Body of pancreas (tissue), 4 donors: ENCODE measurements at places on chromosomes 5 and 9.

GRCh38 chr5:61397937-61398336 lies 65.9 kb downstream of the ZSWIM6 start:
- DNase-seq: no peak

DNA sequence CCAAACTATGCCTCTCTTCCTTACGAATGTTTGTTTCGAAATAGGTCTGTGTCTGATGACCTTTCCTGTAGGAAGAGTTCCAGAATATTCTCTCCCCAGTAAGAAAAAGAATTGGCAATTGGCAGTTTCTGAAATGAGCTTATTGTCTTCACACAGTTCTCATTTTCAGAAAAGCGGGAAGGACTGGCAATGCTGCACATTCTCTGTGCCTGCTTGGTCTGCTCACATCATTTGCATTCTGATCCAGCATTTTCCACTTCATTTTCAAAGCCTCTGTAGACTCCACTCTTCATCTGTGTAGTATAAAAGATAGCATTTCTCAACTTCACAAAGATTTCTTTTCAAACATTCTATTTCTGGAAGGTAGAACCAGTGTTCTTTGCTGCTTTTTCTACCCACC lies 120.6 kb upstream of the CCDC112 start:
- DNase-seq: no peak

DNA sequence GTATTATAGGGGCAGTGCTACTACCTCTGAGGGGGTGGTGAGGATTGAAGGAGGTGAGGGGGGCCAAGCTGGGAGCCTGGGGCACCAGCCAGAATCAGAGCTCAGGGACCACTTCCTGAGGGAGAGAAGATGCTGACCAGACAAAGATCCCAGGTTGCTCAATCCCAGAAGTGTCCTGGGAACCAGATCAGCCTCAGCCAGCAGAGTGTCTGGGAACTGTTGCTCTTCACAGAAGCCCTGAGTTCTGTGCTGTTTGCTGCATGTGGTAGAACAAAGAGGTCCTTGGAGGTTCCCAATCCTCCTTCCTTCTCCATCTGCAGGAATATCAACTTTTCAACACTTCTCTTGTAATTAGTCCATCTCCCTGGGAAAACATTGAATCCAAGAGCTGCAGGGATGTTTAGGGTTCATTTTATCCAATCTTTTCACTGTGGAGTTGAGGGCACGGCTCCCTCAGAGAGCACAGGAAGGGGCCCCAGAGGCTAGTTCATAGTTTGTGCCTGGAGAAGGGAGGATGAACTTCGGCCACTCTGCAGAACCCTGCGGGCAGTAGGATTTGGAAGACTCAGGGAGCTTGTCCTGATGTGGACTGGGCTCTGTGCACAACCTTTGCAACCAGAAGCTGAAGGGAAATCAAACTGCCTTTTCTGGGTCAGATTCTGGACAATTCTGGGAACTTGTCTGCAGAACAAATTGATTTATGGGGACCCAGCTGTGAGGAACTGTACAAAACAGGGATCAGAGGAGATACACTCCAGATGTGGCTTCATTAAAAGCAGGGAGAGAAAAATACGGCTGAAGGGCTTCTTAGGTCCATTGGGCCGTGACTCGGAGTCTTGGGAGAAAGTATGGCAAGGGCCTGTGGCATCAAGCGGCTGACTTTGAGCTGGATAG lies 57.1 kb downstream of the GALNT12 start:
- no peak for DNase-seq

DNA sequence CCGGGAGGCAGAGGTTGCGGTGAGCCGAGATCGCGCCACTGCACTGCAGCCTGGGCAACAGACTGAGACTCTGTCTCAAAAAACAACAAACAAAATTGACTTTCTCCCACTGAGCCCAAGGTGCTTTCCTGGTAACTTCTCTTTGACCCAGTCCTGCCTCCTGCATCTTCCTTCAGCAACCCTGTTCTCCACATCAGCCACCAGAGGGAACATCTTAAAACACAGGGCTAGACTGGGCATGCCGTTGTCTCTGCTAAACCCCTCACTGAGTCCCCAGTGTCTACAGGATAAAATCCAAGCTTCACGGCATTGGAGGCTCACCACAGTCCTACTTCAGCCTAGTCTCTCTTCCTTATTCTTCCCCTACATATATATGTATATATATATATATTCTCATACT lies 39.8 kb upstream of the KCNMB1 start:
- no peak for DNase-seq

- DNase-seq: no peak
Measured at GRCh38 chr5:17223367-17224185, 6.1 kb downstream of the BASP1 start.

DNA sequence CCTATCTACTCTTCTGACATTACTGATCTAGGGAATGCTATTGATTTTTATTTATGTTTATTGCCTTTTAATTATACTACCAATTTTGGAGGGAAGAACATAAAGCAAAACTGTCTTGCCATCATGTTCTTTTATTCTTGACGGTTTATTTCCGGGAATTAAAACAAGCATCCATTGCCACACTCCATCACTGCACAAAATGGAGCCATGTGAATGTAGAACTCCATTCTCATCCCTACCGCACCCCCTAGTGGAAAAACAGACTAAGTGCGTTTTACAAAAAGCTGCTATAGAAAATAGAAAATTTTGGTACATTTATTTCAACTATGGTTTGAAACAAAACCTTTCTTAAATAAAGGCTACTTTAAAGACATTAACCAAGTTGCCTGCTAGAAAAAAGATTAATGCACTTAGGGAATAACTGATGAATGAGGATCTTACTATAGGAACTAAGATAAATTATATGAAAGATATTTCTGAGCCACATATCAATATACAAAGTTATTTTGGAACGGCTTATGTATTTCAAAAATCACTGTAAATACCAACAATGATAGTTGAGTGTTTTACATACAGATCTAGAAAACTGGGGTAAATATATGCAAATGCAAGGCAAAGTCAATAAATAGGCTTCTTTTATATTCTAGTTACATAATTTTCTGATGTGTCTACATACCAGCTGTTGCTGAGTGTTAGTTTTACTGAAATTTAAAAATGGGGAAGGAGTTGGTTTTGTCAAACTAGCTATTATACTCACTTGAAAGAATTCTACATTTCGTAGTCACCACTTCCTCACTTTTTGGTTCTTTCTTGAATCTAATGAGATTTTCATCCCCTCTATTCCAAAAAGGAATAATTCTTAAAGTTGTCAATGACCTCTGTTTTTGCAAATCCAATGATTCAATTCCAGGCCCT lies 26.5 kb downstream of the OXCT1 start:
- peak; percentile 36 for DNase-seq

GRCh38 chr9:5566054-5566618 lies 55.8 kb downstream of the PDCD1LG2 start:
- DNase-seq: no peak

DNA sequence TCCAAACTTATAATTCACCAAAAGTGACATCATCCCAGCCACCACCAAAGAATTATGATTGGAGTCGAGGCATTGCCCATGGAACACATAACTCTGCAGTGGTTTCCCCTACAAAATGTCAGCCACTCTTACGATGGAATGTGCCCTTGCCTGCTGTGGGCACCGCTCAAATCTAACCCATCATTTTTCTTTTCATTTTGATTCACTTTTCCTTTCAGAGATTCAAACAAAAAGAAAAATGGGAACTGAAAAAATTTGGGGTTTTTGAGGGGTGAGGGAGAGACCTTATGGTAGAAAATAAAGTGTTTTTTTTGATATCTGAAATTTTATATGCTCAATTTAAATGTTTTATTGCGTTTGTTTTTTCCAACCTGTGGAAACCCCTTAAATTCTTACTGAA lies 28.1 kb downstream of the SMARCA2 start:
- no peak for DNase-seq

GRCh38 chr9:136787690-136788400 lies 3.3 kb upstream of the TMEM141 start:
- DNase-seq: peak; percentile 68

DNA sequence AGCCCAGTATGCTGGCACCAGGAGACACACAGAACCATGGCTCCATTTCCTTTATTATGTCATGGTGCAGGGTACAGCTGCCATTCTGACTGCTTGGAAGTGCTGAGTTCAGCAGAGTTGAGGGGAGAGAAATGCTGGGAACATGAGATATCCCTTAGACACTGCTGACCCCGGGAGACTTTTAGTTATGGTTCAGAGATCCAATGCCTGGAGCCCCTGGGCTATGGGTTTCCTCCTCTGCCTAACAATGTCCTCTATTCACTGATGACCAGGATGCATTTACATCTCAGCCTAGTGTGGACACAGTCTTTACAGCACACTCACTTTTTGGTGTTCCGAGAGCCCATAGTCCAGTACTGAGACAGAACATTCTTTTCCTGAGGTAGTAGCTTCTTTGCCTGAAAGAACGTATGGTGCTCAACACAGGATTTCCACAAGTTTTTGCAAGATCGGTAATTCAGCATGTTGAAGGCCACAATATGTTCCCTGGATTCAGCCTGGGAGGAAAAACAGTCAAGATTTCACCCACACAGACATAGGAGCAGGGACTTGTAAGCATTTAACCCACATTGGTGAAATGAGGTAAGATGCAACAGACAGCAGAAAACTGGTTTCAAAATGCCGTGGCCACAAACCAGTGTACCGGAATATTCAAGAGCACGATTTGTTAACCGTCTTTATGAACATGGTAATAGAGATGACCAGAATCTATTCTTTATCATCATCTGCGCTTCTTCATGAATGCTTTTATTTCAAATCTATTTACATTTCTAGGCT lies 71.3 kb downstream of the PTPN3 start:
- DNase-seq: no peak

DNA sequence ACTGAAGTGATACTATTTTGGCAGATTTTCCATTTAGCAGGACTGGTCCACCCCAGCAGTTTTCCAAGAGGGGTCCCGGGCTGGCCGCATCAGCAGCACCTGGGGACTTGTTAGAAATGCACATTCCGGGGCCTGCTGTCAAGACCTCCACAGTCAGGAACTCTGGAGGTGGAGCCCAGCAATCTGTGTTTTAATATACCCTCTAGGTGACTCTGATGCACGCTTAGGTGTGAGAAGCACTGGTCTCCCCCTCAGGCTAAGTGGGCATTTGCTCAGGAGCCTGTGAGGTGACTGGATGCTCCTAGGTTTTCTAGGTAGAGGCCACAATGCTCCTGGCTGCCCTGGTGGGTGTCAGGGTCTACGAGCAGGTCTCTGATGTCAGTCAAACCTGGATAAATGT lies 81.7 kb downstream of the DCP2 start:
- DNase-seq: no peak

GRCh38 chr5:57736716-57737115 lies 254.1 kb upstream of the ACTBL2 start:
- DNase-seq: no peak

DNA sequence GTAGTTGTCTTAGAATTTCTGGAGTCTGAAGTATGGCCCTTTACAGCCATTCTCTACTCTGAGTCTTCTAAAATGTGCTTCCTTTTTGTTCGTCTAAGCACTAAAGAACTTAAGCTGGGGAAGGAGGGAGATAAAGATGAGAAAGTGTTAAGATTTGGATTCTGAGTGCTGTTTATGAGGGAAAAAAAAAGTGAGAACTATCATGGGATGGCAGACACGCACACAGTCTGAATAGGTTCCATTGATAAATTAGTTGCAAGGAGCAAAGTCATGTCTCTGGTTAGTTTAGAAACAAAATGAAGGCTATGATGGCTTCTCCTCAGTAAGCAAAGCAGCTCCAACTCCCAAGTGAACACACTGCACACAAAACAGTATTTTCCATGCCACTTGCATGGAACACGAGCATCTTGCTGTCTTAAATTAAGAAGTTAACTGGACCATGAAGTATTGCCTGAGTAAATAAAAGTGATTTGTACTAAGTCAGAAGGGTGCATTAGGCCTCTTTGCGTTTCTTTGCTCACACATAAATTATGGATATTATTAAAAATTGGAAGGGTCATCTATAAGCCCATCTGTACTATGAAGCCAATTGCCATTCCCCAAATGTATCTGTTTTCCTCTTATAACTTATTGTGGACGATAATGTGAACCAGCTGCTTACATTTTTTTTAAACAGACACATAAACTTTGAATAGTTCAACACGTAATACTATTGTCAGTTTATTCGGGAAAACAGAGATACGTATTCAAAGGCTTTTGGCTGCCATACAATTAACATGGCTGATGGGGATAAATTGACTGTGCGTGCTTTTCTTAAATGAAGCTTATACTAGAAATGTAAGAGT lies 199.3 kb downstream of the SGCD start:
- no peak for DNase-seq

GRCh38 chr5:112467485-112467884 lies 48.4 kb upstream of the EPB41L4A start:
- no peak for DNase-seq

- no peak for DNase-seq
Measured at GRCh38 chr9:326667-327066, 112.0 kb downstream of the DOCK8 start.

DNA sequence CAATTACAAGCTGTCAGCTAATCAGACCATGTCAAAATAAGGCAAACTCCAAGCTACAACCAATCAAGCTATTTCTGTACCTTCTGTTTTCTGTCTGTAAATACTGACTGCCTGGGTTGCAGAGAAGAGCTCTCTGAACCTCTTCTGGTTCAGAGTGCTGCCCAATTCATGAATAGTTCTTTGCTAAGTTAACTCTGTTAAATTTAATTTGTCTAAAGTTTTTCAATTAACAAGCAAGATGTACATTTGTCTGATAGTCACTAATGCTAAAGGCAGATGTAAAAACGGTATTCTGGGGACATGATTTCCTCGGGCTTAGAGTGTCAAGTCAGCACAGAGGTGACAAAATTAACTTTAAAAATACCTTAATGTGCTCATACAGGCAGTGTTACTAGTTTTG lies 408.3 kb upstream of the CLINT1 start:
- DNase-seq: no peak

- no peak for DNase-seq
Measured at GRCh38 chr9:131523451-131524435, 7.3 kb downstream of the UCK1 start.

DNA sequence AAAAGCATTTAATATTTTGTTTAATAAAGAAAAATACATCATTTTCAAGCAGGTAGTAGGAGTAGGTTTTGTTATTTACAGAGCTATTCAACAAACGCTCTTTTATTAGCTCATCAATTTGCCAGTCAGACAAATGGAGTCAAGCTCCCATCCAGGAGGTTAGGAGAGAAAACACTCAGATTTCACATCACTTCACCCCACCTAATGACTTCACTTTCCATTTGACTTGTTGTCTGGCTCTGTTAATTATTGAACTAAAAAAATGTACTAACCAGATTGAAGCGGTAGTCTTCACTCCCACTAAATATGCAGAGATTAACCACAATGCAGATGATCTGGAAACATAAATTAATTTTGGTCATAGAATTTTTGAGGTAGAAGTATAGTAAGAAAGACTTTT lies 193.6 kb upstream of the VCAN start:
- DNase-seq: no peak
